ENCODE measurements at places on chromosomes 12 and 14.

DNA sequence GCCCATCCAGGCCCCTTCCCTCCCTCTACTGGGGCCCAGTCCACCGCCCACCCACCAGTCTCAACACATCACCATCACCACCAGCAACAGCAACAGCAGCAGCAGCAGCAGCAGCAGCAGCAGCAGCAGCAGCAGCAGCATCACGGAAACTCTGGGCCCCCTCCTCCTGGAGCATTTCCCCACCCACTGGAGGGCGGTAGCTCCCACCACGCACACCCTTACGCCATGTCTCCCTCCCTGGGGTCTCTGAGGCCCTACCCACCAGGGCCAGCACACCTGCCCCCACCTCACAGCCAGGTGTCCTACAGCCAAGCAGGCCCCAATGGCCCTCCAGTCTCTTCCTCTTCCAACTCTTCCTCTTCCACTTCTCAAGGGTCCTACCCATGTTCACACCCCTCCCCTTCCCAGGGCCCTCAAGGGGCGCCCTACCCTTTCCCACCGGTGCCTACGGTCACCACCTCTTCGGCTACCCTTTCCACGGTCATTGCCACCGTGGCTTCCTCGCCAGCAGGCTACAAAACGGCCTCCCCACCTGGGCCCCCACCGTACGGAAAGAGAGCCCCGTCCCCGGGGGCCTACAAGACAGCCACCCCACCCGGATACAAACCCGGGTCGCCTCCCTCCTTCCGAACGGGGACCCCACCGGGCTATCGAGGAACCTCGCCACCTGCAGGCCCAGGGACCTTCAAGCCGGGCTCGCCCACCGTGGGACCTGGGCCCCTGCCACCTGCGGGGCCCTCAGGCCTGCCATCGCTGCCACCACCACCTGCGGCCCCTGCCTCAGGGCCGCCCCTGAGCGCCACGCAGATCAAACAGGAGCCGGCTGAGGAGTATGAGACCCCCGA is 6.8 kb upstream of the RNU7-1 start:
- no peak for DNase-seq

GRCh38 chr12:6788972-6789924 is at the start of gene CD4:
Gene CD4 (plus strand): TSS chr12:6789528. CDS start chr12:6800139, 10,611 bp downstream.
- DNase-seq = no peak

- DNase-seq = no peak
These were observed 18.0 kb downstream of the RHOF start for GRCh38 chr12:121775501-121775900.

- no peak for DNase-seq
These were observed 44.1 kb upstream of the AMN start for GRCh38 chr14:102878174-102878969.

- no peak for DNase-seq
These were observed 4.3 kb upstream of the KRT81 start for GRCh38 chr12:52295663-52296062.

GRCh38 chr12:69324797-69325466 is 23.2 kb upstream of the LYZ start:
- DNase-seq = no peak

GRCh38 chr14:68279777-68280233 is 460.2 kb downstream of the RAD51B start:
- DNase-seq = no peak

DNA sequence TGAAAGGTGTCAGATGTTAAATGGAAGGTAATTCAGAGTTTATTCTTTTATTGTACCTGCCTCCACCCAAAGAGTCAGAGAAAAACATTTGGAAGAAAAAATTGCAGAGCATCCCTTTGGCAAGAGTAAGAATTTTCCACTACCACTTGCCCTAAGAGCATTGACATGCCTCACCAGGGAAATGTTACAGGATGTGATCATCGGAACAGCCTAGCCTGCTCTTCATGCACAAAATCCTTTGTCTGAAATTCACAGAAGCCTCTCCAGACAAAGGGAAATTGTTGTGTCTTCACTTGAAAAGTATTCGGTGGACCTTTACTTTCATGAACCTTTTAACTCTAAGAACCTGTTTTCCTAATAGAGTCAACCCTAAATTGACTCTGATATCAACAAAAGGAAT is 36.9 kb downstream of the ATP2A2 start:
- DNase-seq = no peak

All from AG09309 (cell line).